ENCODE measurements at places on chromosomes 5 and 9. TPM values are rescaled to one million over a fixed set of nuclear protein-coding genes. Genes with fewer than 3 reads are reported as not detected.

PCDHB6 gene
- total RNA-seq: 0.33 TPM

AGGF1 gene
- 19.9 TPM for total RNA-seq

GPSM1 gene
- total RNA-seq: 34.4 TPM

MED7 gene
- total RNA-seq: 9.5 TPM

AQP3 gene
- 11.0 TPM for total RNA-seq

TOR2A gene
- total RNA-seq: 4.0 TPM

WDR36 gene
- 67.2 TPM for total RNA-seq

ANKRD20A1 gene
- 0.83 TPM for total RNA-seq

LMX1B gene
- total RNA-seq: 11.2 TPM

SLC36A2 gene
- not detected for total RNA-seq

GABRA1 gene
- not detected for total RNA-seq

ZBED3 gene
- total RNA-seq: 8.3 TPM

LCN10 gene
- total RNA-seq: not detected

BAAT gene
- not detected for total RNA-seq

INVS gene
- 21.0 TPM for total RNA-seq

ARL10 gene
- total RNA-seq: 0.56 TPM

ORM2 gene
- total RNA-seq: not detected

FRRS1L gene
- total RNA-seq: under 0.01 TPM

ANKRD18B gene
- 5.9 TPM for total RNA-seq

LTC4S gene
- total RNA-seq: 0.82 TPM

GCNT4 gene
- total RNA-seq: 3.6 TPM

MCTP1 gene
- 31.9 TPM for total RNA-seq

PRELID1 gene
- total RNA-seq: 51.5 TPM

RHOBTB3 gene
- 33.2 TPM for total RNA-seq

CDKN2B gene
- 50.0 TPM for total RNA-seq

KCNMB1 gene
- not detected for total RNA-seq
